ENCODE measurements at places on chromosomes 3 and 15.

GRCh38 chr15:74635228-74635627 lies 19.6 kb downstream of the CLK3 start:
- DNase-seq: peak; percentile 60

DNA sequence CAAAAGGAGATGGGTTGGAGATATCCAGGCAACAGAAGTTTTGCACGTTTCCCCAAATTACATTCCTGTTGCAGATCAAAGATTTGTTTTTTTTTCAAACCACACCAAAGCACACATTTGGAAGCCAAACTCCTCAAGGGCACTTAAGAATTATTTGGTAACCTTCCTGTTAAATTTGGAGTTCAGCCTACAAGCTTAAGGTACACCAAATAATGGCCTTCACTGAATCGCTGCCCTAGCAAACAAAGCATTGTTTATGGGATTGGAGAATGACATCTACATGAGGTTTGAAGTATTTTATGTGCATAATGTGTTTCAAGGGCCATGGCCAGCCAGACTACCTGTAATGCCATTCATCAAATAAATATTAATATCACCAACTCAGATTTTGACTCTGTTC lies 357.9 kb downstream of the RORA start:
- no peak for DNase-seq

- no peak for DNase-seq
These were observed 35.0 kb downstream of the ATP2B2 start for GRCh38 chr3:10470120-10471053.

- no peak for DNase-seq
These were observed 16.2 kb downstream of the SYNPR start for GRCh38 chr3:63294332-63294731.

GRCh38 chr15:101556273-101556672 lies 66.8 kb upstream of the PCSK6 start:
- no peak for DNase-seq

- no peak for DNase-seq
These were observed 325.9 kb upstream of the CTDSPL start for GRCh38 chr3:37535526-37536432.
